ENCODE measurements at places on chromosomes 3 and 15. TPM values are rescaled to one million over a fixed set of nuclear protein-coding genes. Genes with fewer than 3 reads are reported as not detected.

The NRROS gene
- 15.8 TPM for total RNA-seq

The TF gene
- 15.3 TPM for total RNA-seq

GRCh38 chr3:163753033-163753432, 1325.3 kb downstream of the SI start:
- H3K36me3 ChIP-seq = no peaks in the 10 kb centered on the region
- H3K4me1 ChIP-seq = no peaks in the 10 kb centered on the region
- H3K27me3 ChIP-seq = no peaks in the 10 kb centered on the region
- DNase-seq = no peak
- H3K4me3 ChIP-seq = no peak overlapping the region

GRCh38 chr3:54861248-54862067, 66.4 kb downstream of the LRTM1 start:
- H3K4me1 ChIP-seq = no peaks in the 10 kb centered on the region
- no peak overlapping the region for H3K27ac ChIP-seq
- H3K4me3 ChIP-seq = no peak overlapping the region
- H3K36me3 ChIP-seq = no peaks in the 10 kb centered on the region
- peaks cover 2% of the 10 kb centered on the region for H3K27me3 ChIP-seq

DNA sequence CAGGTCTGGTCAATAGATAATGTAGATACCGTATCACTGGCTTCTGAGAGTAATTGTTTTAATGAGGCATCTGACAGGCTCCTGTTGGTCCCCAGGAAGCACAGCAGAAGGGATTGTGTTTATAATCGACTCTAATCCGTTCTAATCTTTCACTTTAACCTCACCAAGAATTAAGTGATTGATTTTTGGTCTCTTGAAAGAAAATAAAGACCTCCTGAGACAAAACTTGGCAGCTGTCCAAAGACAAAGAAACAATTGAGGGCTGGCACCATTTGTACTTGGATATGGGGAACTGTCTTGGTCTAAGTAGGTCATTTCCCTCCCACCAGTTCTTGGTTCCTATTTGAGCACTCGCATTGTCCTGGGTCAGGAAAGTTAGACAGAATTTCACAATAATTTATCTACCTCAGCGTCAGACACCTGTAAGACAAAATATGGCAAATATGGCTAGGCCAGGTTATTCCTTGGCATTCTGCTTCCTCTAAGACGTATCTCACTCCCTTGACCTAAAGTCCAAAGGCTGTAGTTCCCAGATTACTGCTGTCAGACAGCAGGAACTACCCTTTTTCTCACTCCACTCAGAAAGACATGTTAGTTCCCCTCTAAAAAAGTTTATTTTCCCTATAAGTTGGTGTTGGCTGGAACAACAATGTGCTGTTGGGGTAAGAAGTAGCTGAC, 22.7 kb upstream of the CD96 start:
- H3K27ac ChIP-seq = no peak overlapping the region
- no peak overlapping the region for H3K4me3 ChIP-seq
- H3K27me3 ChIP-seq = no peaks in the 10 kb centered on the region
- H3K36me3 ChIP-seq = no peaks in the 10 kb centered on the region

GRCh38 chr3:123880998-123881561, 3.1 kb downstream of the MYLK start:
- DNase-seq = no peak
- peaks cover 34% of the 10 kb centered on the region for H3K27me3 ChIP-seq
- no peaks in the 10 kb centered on the region for H3K36me3 ChIP-seq
- no peak overlapping the region for H3K4me3 ChIP-seq
- H3K4me1 ChIP-seq = peaks cover 11% of the 10 kb centered on the region

The TRIM42 gene
- not detected for total RNA-seq

The CD86 gene
- 1.2 TPM for total RNA-seq

GRCh38 chr3:36488077-36488789, 107.9 kb downstream of the STAC start:
- no peaks in the 10 kb centered on the region for H3K36me3 ChIP-seq
- no peak overlapping the region for H3K27ac ChIP-seq
- no peaks in the 10 kb centered on the region for H3K27me3 ChIP-seq
- no peaks in the 10 kb centered on the region for H3K4me1 ChIP-seq

DNA sequence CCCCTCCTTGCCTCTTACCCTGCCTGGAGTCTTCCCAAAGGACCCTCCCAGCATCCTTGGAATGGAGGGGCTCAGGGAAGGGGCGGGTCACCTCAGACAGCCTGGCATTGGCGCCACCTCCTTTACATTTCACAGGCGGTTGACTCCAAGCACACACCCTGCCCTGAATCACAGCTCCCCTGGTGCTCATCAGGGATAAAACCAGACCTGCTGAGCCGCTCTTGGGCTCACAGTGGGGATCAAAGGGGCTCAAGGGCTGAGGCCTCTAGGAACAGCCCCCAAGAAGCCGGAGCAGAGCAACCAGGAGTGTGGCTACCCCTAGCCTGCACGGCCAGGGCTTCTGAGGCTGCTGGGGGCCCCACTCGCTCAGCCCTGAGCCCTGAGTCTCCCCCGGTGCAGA, 16.6 kb downstream of the LINGO1 start:
- H3K27me3 ChIP-seq = peaks cover 33% of the 10 kb centered on the region
- H3K4me1 ChIP-seq = no peaks in the 10 kb centered on the region
- DNase-seq = no peak
- no peaks in the 10 kb centered on the region for H3K36me3 ChIP-seq

GRCh38 chr15:27550635-27551034, 548.5 kb downstream of the OCA2 start:
- H3K4me3 ChIP-seq = no peak overlapping the region
- no peaks in the 10 kb centered on the region for H3K36me3 ChIP-seq
- DNase-seq = no peak

DNA sequence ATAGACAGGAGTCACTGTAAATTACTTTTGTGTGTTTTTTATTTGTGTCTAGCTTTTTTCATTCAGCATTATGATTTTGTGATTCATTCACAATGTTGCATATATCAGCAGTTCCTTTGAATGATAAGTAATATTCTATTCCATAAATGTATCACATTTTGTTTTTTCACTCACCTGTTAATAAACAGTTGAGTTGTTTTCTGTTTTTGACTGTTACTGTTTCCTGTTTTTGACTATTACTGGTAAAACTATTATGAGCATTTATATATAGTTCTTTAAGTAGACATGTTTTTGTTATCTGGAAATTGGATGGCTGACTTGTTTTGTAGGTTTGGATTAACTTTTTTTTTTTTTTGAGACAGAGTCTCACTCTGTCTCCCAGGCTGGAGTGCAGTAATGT, 138.4 kb downstream of the RSRC1 start:
- no peaks in the 10 kb centered on the region for H3K36me3 ChIP-seq
- no peak for DNase-seq
- no peaks in the 10 kb centered on the region for H3K27me3 ChIP-seq
- no peaks in the 10 kb centered on the region for H3K4me1 ChIP-seq
- no peak overlapping the region for H3K27ac ChIP-seq

DNA sequence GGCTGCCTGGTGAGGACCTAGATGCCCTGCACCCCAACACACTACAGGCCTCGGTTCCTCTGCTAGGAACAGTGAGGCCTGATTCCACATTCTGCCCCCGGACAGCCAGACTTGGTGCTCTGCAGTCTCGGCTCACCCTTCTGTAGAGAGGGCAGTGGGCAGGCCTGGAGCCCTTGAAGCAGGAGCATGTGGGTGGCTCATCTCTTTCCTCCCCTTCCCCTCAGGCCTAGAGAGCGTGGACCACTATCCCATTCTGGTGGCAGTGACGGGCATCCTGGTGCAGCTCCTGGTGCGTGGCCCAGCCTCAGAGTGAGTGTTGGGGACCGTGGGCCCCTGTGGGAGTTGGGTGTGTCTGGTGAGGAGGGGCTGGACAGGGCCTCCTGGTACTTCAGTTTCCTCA, 3.3 kb downstream of the AMIGO3 start:
- H3K4me1 ChIP-seq = peaks cover 3% of the 10 kb centered on the region
- H3K27me3 ChIP-seq = no peaks in the 10 kb centered on the region
- H3K27ac ChIP-seq = no peak overlapping the region
- no peak overlapping the region for H3K4me3 ChIP-seq
- H3K36me3 ChIP-seq = peaks cover 5% of the 10 kb centered on the region
- DNase-seq = no peak

DNA sequence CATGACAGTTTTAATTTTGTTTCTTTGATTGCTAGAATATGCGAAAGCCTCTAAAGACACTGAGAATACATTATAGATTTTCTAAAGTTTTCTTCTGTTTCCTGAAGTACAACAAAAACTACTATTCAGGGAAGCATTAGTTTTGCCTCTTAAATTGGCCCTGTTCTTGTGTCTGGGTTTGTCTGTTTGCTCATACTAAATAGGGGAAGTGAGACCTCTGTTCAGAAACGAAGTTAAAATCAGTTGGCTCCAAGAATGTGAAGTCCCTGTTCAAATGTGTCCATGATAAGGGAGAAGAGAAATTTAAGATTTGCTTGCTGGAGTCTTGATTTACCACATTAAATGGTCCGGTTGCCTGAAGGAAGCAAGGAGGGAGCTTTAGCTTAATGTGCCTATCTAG, 327.3 kb upstream of the GBE1 start:
- H3K36me3 ChIP-seq = no peaks in the 10 kb centered on the region
- no peak overlapping the region for H3K4me3 ChIP-seq
- no peaks in the 10 kb centered on the region for H3K4me1 ChIP-seq
- H3K27ac ChIP-seq = no peak overlapping the region
- no peaks in the 10 kb centered on the region for H3K27me3 ChIP-seq
- no peak for DNase-seq

DNA sequence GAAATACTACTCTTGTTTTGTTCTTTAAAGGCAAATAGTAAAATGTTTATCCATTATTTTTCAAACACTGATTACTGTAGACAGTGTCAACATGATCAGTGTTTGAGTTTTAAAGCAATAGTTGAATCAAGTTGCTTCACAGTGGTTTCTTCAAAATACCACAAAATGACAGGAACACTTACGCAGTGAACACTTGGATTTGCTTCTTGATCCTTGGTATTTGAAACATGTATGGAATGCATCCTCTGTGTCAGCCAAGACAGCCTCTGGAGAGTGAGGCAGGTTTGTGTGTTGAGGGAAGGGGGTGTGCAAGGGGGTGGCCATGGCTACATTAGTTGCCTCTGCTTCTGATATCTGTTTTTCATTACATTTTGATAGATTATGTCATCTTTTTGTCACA, 413.0 kb downstream of the RBMS3 start:
- no peaks in the 10 kb centered on the region for H3K4me1 ChIP-seq
- no peak overlapping the region for H3K27ac ChIP-seq
- no peaks in the 10 kb centered on the region for H3K36me3 ChIP-seq
- no peaks in the 10 kb centered on the region for H3K27me3 ChIP-seq
- DNase-seq = no peak

The TRIM59 gene
- 19.4 TPM for total RNA-seq

DNA sequence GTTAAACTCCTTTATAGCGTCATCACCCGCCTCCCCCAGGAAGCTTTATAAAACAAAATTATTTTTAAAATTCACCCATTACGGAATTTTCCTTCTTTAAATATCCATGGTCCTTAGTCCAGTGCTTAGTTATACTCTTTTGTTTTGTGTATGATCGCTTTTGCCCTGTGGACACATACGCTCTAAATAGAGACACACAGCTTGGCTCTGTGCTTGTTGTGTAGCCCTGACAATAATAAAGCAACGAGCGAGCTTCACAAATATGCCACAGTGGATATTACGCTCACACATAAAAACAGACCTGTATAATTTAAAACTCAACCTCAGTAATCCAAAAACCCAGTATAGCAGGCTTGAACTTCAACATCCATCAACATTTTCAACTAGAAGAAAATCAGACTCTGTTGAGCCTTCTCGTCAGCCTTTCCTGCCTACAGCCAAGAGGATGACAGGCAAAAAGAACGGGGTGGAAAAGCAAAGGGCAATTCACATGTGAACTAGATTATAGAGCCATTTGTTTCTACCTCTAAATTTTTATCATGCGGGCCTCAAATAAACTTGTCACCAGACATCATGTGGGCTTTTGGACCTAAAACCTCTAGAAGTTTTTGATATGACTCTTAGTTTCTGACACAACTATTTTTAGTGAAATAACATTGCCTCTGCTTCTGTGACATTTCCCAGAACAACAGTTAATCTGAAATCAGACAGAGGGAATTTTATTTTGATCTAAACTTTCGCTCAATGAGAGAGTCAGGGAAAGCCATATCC, 89.6 kb upstream of the THBS1 start:
- no peak for DNase-seq
- H3K27ac ChIP-seq = no peak overlapping the region
- no peaks in the 10 kb centered on the region for H3K36me3 ChIP-seq
- H3K27me3 ChIP-seq = no peaks in the 10 kb centered on the region
- H3K4me1 ChIP-seq = no peaks in the 10 kb centered on the region

DNA sequence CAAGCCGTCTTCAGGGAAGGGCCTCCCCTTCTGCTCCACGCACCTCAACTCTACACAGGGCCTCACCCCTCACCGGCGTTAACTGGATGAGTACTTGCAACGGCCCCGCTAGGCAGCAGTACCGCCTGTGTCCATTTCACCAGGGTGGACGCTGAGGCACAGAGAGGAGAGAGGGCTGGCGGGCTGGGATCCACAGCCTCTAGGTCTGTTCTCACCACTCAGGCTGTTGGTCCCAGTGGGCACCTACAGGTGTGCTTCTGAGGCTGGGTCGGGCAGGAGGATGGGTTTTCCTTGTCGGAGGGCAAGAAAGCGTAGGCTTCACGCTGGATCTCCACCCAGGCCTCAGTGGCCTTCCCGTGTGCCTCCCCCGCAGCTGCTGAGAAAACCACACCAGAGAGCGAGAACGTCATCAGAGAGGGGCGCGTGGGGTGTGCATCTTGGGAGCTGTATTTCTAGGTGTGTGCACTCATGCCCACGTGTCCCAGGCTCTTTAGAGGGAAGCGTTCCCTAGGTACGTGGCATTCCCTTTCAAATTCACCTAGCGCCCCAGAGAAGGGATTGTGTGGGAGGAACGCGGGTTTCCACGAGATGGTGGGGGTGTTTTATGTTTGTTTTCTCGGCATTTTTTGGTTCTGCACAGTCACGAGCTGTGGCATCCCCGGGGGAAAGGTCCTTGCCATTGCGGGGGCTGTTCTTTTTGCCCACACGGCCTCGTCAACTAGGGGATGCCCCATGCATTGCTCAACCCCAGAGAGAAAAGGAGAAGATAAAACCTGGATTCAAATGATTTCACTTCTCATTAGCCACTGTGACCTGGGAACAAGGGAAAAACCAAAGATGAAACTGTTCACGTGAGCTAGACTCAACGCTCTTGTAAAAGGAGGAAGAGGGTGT, 67.7 kb downstream of the MGLL start:
- H3K4me3 ChIP-seq = no peak overlapping the region
- no peak overlapping the region for H3K27ac ChIP-seq
- peaks cover 7% of the 10 kb centered on the region for H3K4me1 ChIP-seq
- no peak for DNase-seq
- H3K36me3 ChIP-seq = no peaks in the 10 kb centered on the region
- H3K27me3 ChIP-seq = peaks cover 34% of the 10 kb centered on the region

The CHRNA3 gene
- total RNA-seq = not detected

The MESP2 gene
- not detected for total RNA-seq

The FEZF2 gene
- total RNA-seq = not detected

The NR2F2 gene
- total RNA-seq = not detected

The EPHA6 gene
- total RNA-seq = not detected

Data from T-cell (primary cell).